ENCODE measurements at places on chromosomes 12 and 14.

- DNase-seq = no peak
Measured at GRCh38 chr14:90281261-90281660, 24.9 kb downstream of the PSMC1 start.

- no peak for DNase-seq
Measured at GRCh38 chr12:51361161-51362016, 14.9 kb upstream of the CELA1 start.

DNA sequence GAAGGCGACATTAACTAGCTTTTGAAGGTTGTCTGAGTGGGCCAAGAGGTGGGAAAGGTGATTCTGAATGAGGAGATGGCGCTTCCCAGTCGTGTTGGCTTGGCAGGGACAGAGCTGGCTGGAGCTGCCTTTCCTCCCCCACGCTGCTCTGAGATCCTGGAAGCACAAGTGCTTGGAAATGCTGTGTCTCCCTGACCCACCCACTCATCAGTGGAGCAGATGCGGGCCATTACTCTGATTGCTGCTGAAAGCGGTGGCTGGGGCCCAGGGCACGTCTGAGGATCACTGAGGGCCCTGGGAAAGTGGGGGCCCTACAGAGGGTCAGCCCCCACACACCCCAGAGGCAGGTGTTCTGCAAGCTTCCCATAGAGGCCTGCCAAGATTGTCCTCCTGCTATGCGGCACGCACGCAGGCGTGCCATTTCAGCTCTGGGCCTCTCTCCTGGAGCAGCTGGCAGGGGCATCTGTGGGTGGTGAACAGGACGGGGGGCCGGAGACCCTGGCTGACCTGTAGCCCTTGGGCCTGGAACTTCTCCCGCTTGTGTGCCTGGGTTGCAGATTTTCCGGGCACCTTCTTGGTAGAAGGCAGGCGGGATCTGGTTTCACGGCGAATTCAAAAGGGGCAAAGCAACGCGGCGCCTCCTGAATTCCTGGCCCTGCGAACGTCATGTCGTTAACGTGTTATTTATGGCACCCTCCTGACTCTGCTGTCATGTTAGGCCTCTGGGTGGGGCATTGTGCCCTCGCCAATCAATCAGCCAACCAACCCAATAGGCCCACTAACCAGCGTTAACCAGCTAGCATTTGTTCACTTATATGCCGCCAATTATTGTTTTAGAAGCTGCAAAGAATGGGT is 133.8 kb upstream of the TBX3 start:
- peak; percentile 58 for DNase-seq

- DNase-seq = peak; percentile 63
Measured at GRCh38 chr12:27383429-27384260, 51.0 kb downstream of the BMAL2 start.

DNA sequence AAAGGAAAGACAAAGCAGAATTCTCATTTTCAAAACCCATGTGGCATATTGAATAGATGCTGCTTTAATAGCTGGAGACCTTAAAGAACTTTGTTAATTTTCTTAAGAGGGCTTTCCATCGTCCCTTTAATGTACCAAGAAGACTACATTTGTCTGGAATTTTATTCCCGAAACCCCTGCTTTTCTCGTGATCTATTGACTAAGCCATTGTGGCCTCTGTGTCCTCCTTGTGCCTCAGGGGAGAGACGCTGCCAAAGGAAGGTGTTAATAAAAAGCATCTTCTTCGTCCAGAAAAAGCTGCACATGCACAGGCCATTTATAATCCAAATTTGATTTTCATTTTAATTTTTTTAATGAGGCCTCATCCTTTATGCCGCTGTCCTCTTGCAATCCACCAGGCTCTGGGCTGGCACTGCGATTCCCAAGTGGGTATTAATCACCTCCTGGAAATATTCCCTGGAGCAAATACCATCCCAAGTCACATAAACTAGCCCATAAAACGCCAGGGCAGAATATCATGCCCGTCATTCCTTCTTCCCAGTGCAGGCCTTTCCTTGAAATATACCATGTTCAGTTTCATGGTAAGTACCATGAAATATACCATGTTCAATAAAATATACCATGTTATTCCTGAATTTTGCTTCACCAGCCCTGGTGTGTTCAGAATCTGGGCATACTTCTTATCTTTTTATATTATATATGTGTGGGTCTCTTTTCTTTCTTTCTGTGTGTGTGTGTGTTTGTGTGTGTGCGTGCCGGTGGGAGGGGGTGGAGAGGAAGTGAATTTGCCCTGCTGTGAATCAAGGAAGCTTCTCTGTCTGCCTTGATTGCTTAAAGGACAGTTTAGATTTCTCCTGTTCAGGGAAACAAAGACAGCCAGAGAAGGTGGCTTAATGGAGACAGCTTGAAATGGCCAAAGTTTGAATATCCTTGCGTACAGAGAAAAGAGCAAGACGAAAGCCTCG is 147.6 kb downstream of the PHETA1 start:
- no peak for DNase-seq

DNA sequence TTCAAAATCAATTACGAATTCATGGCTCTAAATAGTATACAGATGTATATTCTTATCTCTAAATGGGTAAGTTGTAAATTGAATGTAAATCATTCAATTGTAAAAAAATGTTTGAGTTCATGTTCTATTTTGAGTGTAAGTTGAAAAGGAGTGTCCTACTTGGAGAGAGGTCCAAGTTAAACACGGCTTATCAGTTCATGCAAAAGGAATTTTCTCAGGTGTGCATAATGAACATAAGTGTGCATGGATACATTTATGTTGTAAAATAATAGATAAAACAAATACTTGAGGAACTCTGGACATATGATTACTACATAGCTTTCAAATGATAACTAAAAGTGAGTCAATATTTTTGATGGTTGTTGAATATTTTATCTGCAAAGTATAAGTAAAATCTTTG is 79.5 kb downstream of the PPFIA2 start:
- no peak for DNase-seq

- DNase-seq = peak; percentile 43
Measured at GRCh38 chr12:53750812-53751335, 905 bp downstream of the CISTR start.

DNA sequence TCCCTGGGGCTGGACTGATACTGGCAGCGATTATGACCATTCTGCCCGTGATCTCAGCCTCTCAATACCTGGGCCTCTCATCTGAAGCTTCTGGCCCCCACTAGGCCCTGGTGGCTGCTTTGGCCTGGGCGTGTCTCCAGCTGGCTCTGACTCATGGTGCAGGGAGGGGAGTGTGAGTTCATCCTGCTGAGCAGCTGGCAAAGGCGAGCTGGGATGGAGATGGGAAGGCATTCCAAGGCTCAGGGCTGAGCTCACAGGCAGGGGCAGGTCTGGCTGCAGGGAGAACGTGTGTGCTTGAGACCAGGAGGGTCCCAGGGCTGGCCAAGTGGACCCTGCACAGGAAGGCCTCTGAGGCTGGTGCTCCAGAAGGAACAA is 221.8 kb downstream of the TMEM121 start:
- no peak for DNase-seq

GRCh38 chr12:98221243-98221808 is 294.1 kb upstream of the TMPO start:
- DNase-seq = no peak

GRCh38 chr14:91153360-91153759 is 39.5 kb downstream of the DGLUCY start:
- no peak for DNase-seq

DNA sequence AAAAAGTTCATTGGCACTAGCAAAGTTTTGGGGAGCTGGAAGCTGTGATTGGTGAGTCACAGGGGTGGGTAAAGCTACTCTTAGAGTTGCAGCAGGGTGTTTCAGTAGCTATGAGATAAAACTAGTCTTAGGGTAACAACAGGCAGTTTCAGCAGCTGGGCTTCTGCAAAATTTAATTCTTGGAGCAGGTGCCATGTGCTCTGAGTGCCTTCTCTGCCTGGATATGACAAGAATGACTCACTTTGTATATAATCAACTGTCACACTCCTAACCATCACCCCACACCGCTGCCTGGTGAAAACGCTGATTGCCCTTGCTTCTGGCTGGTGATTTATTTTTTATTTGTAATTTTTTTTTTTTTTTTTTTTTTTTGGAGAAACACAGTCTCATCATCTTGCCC is 10.5 kb upstream of the PLBD2 start:
- no peak for DNase-seq

- DNase-seq = no peak
Measured at GRCh38 chr14:47917344-47917954, 242.0 kb upstream of the MDGA2 start.

DNA sequence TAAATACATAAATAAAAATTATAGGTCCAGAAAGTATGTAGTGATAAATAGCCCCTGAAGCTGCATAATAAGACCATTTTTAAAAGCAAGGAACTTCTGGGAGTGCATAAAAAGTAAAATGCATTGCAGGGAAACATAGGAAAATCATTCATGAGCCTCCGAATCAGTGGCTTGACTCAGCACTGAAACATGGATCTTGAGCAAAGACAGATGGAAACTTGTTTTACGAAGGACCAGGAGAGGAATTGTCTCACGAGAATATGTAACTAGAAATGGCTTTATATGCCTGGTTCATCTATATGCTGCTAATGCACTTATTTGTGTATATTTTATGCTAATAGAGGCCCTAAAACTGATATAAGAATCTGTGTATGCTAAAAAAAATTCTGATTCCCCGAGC is 14.7 kb downstream of the TMEM30B start:
- no peak for DNase-seq

- no peak for DNase-seq
Measured at GRCh38 chr14:26216786-26217185, 381.0 kb downstream of the NOVA1 start.

DNA sequence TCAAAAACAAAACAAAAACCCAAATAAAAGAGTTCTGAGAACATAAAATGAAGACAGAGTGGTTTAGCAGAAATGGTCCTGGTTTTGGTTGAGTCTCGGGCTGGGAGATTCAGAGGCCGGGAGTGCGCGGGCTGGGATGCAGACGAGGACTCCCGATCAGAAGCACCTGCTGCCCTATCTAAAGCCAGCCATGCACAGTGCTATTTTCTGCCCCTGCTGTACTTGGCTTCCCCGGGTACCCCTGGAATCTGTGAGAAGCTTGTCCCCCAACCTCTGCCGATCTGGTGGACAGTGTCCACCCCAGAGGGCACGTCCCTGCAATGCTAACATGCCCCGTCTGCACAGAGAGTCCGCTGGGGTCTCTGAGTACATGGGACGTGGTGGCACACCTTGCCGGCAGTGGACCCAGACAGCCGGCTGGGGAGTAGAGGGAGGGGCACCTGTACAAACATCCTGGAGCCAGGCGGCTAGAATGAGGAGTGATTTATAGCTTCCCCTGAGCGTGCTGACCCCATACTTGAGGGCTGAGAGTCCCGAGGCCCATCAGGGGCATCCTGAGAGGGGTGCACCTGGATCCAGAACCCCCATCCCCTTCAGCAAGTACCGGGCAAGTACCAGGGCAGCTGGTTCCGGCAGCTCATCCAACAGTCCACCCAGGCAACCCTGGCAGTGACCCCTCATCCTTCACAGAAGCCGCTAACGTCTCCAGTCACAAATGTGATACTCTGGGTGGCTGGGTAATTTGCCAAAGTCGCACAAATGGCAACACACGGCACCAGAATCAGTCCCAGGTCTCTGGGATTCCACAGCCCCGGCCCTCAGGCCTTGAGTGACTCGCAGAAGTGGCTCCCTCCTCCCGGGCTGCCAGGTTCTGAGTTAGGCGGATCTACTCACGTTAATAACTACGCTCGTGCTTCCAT is 37.1 kb downstream of the CHGA start:
- DNase-seq = no peak

- no peak for DNase-seq
Measured at GRCh38 chr12:98513379-98514322, 1.7 kb upstream of the TMPO start.

- no peak for DNase-seq
Measured at GRCh38 chr12:60278209-60278608, 682.4 kb downstream of the SLC16A7 start.

GRCh38 chr12:64569923-64570691 is 40.2 kb upstream of the RASSF3 start:
- no peak for DNase-seq

GRCh38 chr12:30108666-30109065 is 324.9 kb upstream of the TMTC1 start:
- no peak for DNase-seq

- no peak for DNase-seq
Measured at GRCh38 chr14:96129128-96129736, 75.4 kb upstream of the BDKRB2 start.

DNA sequence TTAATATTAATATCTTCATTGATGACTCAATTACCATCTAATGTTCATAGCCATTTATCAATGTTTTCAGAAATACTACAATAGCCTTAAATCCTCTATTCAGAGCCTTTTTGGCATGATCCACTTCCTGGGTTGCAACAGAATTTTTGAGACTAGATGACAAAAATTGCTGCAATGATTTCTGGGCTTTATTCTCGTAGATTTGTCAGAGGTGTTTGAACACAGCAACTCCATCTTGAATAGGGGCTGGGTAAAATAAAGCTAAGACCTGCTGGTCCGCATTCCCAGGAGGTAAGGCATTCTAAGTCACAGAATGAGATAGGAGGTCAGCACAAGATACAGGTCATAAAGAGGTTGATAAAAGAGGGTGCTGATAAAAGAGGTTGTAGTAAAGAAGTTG is 165.8 kb upstream of the CNOT2 start:
- DNase-seq = no peak

DNA sequence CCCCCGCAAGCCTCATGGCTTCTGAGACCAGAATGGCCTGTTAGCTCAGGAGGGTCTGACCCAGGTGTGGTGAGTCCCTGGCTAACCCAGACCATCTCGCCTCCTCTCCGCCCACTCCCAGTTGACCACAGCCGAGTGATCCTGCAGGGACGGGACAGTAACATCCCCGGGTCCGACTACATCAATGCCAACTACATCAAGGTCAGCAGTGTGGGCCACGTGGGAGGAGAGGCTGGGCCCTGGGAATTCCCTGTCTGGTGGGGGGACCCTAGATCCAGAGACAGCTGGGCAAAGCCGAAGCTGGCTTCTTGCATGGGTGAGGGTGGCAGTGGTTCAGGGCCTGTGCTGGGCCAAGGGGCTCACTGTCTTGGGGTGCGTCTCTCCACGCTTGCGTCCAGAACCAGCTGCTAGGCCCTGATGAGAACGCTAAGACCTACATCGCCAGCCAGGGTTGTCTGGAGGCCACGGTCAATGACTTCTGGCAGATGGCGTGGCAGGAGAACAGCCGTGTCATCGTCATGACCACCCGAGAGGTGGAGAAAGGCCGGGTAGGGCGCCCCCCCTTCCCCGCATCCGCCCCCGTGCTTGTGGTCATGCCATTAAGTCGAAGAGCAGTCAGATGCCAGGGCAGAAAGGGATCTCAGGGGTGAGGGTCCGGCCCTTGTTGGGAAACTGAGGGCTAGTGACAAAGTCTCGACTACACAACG is 5.0 kb downstream of the PTPN6 start:
- no peak for DNase-seq

DNA sequence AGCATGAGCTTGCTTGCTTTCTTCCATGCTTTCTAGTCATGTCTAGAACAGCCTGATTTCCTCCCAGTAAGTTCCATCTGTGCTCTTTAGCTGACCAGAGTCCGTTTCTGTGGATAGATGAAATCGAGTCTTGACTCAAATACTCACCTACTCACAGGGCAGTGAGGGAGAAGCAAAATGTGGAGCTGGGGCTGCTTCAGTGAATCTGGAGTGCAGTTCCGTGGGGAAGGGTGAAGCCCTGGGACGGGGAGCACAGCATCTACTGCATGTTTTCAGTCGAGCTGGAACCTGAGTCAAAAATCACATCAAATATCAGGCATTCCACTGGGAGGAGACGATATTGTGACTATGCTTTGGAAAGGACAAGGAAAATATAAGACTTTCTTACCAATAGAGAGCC is 70.3 kb upstream of the PRMT8 start:
- DNase-seq = no peak

Measured in NCI-H774 (cell line).